ENCODE measurements at places on chromosomes 7 and 10. TPM values are rescaled to one million over a fixed set of nuclear protein-coding genes. Genes with fewer than 3 reads are reported as not detected.

- H3K27me3 ChIP-seq, result no peaks in the 10 kb centered on the region
- no peak overlapping the region for H3K4me3 ChIP-seq
- DNase-seq, result no peak
Measured at GRCh38 chr10:98328163-98328562, 60.2 kb upstream of the LOXL4 start.

- H3K27me3 ChIP-seq, result no peaks in the 10 kb centered on the region
- peak overlapping the region; percentile 30 for H3K4me3 ChIP-seq
- H3K36me3 ChIP-seq, result no peaks in the 10 kb centered on the region
- peaks cover 16% of the 10 kb centered on the region for H3K4me1 ChIP-seq
Measured at GRCh38 chr7:111756687-111757178, 194.4 kb upstream of the IMMP2L start.

DNA sequence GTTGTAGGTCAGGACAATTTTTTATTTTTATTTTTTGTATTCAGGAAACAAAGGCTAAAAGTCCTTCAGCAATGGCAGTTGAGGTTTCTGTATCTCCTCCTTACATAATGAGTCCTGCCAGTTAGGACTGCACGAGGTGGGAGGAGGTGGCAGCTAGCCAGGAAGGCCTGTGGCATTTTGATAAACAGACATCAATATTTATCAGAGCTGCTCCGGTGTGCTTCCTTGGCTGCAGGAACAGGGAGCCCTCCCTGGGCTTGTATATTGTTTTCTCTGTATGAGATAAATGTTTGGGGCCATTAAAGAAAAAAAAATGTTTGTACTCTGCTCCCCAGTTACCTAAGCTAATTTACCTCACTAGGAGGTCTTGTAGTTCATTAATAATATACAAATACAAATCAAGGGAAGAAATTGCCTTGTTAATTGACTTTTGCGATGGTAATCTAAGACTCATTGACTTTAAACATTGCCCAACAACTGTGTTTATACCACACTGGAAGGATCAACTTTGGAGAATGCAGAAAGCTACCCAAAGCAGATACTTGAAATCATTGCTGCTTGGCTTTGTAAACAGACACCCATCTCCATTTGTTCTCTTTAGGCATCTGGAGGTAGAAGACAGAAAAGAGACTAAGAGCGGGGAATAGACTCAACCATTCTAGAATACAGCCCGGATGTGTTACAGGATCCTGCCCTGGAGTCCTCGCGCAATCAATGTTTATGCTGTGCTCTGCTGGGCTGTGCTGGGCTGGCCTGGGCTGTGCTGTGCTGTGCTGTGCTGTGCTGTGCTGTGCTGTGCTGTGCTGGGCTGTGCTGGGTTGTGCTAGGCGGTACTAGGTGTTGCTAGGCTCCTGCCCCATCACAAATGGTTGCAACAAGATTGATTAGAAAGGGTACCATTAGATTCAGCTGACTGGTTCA lies 36.5 kb upstream of the PDZD8 start:
- no peak overlapping the region for H3K27ac ChIP-seq
- peaks cover 16% of the 10 kb centered on the region for H3K4me1 ChIP-seq
- H3K4me3 ChIP-seq, result no peak overlapping the region
- H3K27me3 ChIP-seq, result peaks cover 4% of the 10 kb centered on the region

GRCh38 chr7:48296966-48297365 lies 125.7 kb downstream of the ABCA13 start:
- no peaks in the 10 kb centered on the region for H3K36me3 ChIP-seq
- no peaks in the 10 kb centered on the region for H3K27me3 ChIP-seq
- H3K4me1 ChIP-seq, result peaks cover 30% of the 10 kb centered on the region

GRCh38 chr10:56782503-56782902 lies 421.4 kb upstream of the ZWINT start:
- H3K4me1 ChIP-seq, result no peaks in the 10 kb centered on the region
- H3K36me3 ChIP-seq, result no peaks in the 10 kb centered on the region
- DNase-seq, result no peak

GRCh38 chr10:70615211-70615610 lies 12.7 kb upstream of the PRF1 start:
- H3K4me1 ChIP-seq, result peaks cover 11% of the 10 kb centered on the region
- DNase-seq, result no peak
- H3K4me3 ChIP-seq, result no peak overlapping the region
- peaks cover 3% of the 10 kb centered on the region for H3K27me3 ChIP-seq
- H3K36me3 ChIP-seq, result peaks cover 11% of the 10 kb centered on the region

- no peaks in the 10 kb centered on the region for H3K27me3 ChIP-seq
- H3K4me3 ChIP-seq, result no peak overlapping the region
- H3K36me3 ChIP-seq, result no peaks in the 10 kb centered on the region
- no peaks in the 10 kb centered on the region for H3K4me1 ChIP-seq
- H3K27ac ChIP-seq, result no peak overlapping the region
- no peak for DNase-seq
Measured at GRCh38 chr7:18555968-18556367, 60.4 kb downstream of the HDAC9 start.

DNA sequence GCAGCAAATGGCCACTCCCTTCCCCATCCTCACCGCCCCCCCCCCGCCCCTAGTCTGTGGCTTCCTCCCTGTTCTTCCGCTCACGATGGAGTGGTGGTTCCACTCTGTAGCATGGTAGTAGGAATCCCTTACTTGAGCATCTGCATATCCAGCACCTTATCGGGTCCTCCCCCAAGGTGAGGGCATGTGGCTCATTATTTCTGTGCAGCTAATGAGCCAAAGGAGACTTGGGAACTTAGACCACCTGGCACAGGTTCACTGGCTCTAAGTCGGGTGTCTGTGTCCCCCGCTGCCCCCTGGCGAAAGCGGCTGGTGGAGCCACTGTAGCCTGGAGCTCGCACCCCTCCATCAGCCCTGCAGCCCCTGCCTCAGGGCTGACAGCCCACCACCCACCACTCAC lies 22.8 kb upstream of the GPR26 start:
- no peaks in the 10 kb centered on the region for H3K27me3 ChIP-seq
- H3K27ac ChIP-seq, result no peak overlapping the region
- no peak overlapping the region for H3K4me3 ChIP-seq
- DNase-seq, result peak; percentile 59

GRCh38 chr7:96169439-96169838 lies 152.5 kb downstream of the SLC25A13 start:
- peaks cover 14% of the 10 kb centered on the region for H3K4me1 ChIP-seq
- no peak overlapping the region for H3K27ac ChIP-seq
- H3K36me3 ChIP-seq, result peaks cover 7% of the 10 kb centered on the region

DNA sequence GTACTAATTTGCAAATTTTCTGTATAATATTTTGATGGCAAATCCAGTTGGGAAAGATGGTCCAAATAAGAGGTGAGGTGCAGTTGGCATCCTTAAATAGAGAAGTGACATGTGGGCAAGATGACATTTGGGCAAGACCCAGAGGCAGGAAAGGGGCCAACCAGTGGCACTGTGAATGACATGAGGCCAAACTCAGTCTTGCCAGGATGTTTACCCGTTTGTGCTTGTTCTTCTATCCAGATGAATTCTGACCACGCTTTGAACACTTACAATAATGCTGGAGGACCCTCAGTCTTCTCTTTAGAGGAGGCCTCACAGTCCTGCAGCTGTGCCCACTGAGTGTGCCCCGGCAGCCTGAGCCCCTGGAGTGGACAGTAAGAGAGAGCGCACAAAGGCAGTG lies 45.1 kb downstream of the KCNMA1 start:
- no peaks in the 10 kb centered on the region for H3K36me3 ChIP-seq
- no peak overlapping the region for H3K27ac ChIP-seq
- no peak overlapping the region for H3K4me3 ChIP-seq
- DNase-seq, result no peak

ANKRD30A gene
- not detected for total RNA-seq

SEPTIN14 gene
- 0.07 TPM for total RNA-seq

ADAP1 gene
- total RNA-seq, result 4.3 TPM

LIPJ gene
- not detected for total RNA-seq

OR13A1 gene
- 0.15 TPM for total RNA-seq

Data from WTC11 (cell line).